ENCODE measurements at places on chromosomes 1 and 21. TPM values are rescaled to one million over a fixed set of nuclear protein-coding genes. Genes with fewer than 3 reads are reported as not detected.
A peak's percentile ranks its signal among the peaks of the same experiment; 100 is the strongest.

OPTC gene
- not detected for total RNA-seq

OR10Z1 gene
- not detected for total RNA-seq

TAS1R1 gene
- total RNA-seq = not detected

GRCh38 chr1:24725209-24725651 lies 20.0 kb upstream of the CLIC4 start:
- peak; percentile 82 for DNase-seq

- no peak for DNase-seq
Measured at GRCh38 chr1:181612100-181612499, 128.8 kb downstream of the CACNA1E start.

DNA sequence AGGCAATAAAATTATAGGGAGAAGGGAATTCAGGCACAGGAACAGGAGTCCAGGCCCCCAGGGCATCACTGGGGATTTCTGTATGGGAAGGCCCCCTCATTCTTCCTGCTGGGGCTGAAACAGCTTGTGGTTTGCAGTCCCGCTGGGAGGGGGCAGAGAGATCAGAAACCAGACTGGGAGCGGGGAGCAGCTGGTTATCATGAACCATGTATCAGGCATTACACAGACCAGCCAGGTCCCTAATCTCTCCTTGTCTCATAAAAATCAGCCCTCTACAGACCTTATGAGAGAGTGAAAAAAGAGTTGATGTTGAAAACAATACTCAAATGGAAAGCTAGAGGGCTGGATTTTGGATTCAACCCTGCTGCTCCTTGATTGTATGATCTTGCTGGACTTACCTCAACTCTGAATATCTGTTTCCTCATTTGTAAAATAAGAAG lies 93.4 kb upstream of the F3 start:
- no peak for DNase-seq

DNA sequence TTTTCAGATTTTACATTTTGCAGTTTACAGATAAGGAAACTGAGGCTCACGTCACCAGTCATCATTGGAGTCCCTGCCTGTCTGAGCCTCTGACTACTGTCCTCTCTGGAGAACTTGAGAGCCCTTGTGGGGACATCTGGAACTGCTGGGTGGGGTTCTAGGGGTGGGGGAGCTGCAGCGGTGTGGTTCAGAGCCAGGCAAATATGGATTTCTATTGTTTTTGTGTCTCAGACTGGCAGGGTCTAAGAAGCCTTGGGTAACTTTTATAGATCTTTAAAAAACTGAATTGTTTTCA lies 46.9 kb downstream of the IER5 start:
- no peak for DNase-seq

- DNase-seq = no peak
Measured at GRCh38 chr1:37944816-37945215, 2.0 kb downstream of the INPP5B start.
